Stimulated activated CD8-positive, alpha-beta memory T cell treated with anti-CD3 and anti-CD28 coated beads, Interleukin-4, amount 100 ng/mL, for 1 hour (primary cell): ENCODE measurements at places on chromosomes 5 and 9.

DNA sequence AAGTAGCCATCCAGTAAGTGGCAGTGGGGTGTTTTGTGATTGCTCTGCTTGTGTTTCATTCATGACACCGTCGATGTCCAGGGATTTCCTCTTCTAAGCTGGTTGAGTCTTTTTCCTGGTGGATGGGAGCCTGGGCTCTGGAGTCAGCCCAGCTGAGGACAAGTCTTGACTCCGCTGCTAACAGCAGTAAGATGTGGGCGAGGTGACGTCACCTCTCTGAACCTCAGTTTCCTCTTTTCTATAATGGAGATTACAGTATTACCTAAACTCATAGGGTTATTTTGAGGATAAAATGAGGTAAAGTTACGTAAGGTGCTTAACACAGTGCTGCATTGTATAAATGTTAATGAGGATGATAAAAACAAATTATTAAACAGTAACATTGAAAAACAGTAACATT is 21.3 kb downstream of the FGF1 start:
- DNase-seq: no peak

DNA sequence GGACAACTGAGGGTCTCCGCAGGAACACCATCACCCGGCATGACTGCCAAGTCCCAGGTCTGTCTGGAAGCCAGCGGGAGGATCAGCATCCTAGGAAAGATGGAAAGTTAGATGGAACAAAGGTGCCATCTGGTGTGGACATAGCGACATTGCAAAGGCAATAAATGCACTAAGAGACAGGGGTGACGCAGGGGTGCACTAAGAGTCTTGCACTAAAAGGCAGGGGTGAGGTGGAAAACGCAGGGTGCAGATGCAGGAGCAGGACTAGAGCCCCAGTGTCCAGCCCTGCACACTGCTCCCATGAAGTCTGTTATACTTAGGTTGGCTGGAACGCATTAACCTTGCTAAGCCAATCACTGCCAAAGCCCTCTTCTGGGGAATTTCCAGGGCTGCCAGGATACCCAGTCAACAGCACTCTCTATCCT is 15.5 kb downstream of the ATOX1 start:
- no peak for DNase-seq

- no peak for DNase-seq
Observed at GRCh38 chr5:7759257-7759871, 91.6 kb downstream of the CFAP90 start.

DNA sequence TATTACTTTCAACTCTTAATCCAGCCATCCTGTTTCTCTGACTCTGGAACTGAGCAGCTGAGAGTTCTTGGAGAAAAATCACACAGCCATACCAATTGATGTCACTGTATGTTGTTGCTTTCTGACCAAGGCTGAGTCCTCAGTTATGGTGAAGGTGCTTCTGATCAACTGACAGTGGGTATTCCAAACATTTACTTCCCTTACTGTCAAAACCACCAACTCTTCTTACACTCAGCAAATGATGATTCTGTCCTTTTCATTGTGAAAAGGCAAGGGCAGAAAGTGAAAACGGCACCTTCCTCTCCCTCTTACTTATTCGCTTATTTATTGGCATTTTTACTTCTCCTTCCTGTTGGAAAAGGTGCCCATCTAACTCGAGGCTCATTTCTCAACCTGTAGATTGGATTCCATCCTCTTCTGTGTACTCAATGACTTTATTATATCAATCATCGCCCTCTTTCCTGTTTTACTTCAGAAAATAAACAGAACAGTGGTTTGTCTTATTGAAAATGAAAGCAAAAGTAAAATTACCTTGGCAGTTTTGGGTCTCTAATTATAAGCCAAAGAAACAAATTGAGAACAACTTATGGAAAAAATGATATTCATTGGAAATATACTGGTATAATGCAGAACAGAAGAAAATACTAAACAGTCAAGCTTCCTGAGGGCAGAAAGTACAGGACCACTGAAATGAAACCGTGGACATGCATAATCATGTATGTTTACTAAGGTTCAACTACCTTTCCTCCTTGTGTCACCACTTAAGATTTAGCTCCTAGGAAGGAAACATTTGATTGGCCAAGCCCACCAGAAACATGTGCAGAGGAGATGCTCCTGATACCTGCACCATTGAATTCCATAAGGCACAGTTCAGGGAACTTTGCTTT is 104.5 kb upstream of the CHD1 start:
- DNase-seq: no peak

DNA sequence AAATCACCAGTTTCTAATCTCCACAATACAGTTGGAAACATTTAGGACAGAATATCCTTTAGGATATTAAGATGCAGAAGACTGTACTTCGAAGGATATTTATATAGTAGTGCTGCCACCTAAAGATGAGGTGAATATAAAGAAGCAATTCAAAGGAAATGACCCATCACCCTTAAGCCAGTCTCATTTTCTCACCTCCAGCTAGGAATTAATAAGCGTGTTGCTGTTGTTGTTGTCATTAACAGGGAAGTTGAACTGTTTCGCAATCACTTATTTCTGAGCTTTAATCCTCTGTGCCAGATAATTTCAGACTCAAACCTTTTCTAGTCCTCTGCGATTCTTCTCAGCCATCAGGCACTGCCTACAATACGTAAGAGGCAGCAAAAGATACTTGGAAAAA is 7.8 kb upstream of the PURA start:
- no peak for DNase-seq

DNA sequence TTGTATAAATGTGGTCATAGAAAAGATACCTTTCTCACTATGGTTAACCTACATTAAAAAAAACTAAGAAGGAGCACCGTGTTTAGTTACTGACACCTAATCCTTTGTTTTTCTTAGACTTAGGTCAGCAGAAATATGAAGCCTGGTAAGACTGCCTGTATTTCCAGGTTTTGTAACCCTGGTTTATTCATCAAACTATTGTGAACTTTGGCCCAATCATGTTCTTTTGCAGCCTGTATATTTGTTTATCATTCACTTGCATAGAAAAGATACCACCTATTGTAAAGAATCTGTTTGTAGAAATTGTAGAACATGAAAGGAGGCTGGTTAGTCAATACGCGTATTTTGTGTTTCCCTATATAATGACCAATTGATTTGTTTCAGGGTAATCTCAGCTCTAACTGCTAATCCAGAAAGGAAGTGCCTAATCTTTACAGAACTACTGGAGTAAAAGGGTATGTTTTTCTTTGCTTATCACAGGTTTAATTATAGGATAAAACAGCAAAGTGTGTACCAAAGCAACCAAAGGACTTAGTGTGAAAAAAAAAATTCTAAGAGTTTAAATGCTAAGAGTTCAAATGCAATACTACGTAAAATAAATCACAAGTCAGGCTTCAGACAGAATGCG is 103.6 kb downstream of the LURAP1L start:
- no peak for DNase-seq

GRCh38 chr9:129932303-129933151 is 97.3 kb downstream of the USP20 start:
- DNase-seq: no peak

- DNase-seq: no peak
Observed at GRCh38 chr9:82054264-82055015, 65.9 kb downstream of the SPATA31D1 start.

DNA sequence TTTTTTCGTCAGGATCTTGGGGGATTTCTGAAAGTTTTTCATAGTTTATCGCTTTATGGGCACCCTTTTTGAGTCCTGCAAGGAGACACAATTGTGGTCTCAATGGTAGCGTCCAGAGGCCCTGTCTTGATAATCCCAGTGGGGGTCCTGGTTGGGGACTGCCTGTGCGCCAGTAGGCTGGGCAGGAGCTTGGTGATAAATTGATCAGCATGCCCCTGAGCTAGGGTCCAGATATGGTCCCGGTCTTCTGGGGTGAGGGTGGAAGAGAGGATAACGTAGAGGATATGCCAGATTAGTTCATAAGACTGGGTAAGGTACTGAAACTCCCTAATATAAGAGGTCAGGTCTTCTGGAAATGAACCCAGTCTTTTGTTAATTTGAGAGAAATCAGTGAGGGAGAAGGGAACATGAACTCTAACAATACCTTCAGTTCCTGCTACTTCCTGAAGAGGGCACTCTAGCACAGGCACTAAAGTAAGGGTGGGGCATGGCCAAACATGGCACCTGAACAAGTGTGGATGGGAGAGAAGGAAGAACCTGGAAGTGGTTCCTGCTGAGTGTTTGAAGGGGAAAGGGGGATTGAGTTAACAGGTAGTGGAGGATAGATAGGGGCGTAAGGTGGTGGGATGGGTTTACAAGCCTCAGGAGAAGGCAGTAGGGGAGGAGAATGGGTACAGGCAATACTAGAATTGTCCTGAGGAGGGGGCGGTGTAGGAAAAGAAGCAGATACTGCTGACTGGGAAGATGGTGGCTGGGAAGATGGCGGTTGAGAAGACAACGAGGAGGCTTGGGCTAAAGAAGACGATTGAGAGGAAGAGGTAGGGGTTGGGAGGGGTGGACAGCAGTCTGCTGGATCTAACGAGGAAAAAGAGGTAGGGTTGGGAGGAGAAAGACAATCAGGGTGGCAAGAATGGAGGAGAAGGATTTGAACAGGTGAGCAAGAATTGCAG is 33.8 kb upstream of the ANXA2R start:
- DNase-seq: no peak

- DNase-seq: no peak
Observed at GRCh38 chr9:109794361-109795012, 14.5 kb downstream of the PALM2AKAP2 start.

DNA sequence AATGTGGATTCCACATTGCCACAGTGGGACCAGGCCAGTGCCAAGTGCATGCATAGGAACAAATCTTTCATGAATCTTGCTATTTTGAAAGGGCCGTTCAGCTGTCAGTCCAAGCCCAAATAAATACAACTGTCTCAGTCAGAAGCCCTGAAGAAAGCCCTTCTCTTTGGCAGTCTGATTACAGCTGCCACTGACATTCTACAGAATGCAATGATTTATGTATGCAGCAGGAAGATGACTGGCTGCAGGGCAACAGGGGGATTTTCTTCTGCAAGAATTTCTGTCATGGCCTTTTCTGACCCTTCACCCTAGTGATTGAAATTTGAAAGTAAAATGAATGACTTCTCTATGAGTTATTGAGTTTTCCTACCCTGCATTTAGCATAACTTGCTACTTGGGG is 86.7 kb upstream of the FER start:
- DNase-seq: no peak

GRCh38 chr5:126540631-126541030 is 54.4 kb downstream of the ALDH7A1 start:
- no peak for DNase-seq

- no peak for DNase-seq
Observed at GRCh38 chr5:100493996-100494395, 41.2 kb upstream of the FAM174A start.

DNA sequence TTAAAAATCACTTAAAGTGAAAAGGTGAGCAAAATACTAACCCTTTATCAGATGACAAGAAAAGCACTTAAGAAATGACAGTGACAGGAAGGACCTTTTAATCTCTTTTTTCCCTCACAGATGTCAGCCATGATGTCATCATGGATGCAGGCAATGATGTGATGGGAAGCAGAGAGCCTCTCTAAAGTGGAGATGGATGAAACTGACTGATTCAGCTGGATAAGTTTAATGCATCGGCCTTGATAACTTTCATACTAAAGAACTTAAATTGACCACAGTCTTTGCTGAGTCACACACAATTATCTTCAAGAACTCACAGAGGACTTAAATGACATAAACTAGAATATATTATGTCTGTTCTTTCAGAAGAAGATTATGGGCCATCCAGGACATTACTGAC is 153.2 kb upstream of the FGF10 start:
- DNase-seq: no peak

DNA sequence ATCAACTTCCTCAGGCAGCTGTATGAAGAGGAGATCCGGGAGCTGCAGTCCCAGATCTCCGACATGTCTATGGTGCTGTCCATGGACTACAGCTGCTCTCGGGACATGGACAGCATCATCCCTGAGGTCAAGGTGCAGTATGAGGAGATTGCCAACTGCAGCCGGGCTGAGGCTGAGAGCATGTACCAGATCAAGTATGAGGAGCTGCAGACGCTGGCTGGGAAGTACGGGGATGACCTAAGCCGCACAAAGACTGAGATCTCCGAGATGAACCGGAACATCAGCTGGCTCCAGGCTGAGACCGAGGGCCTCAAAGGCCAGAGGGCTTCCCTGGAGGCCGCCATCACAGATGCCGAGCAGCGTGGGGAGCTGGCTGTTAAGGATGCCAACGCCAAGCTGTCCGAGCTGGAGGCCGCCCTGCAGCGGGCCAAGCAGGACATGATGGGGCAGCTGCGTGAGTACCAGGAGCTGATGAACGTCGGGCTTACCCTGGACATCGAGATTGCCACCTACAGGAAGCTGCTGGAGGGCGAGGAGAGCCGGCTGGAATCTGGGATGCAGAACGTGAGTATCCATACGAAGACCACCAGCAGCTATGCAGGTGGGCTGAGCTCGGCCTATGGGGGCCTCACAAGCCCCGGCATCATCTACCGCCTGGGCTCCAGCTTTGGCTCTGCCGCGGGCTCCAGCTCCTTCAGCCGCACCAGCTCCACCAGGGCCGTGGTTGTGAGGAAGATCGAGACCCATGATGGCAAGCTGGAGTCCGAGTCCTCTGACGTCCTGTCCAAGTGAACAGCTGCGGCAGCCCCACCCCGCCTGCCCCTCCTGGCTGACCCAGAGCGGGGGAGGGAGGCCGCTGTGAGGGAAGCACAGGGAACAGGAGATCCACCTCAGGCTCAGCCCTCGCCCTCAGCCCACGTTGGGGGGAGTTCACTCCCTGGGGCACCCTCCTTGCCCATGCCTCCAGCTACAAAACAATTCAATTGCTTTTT is 84.0 kb downstream of the SEC61B start:
- DNase-seq: no peak

- DNase-seq: no peak
Observed at GRCh38 chr9:95077053-95077765, 240.3 kb downstream of the FANCC start.

DNA sequence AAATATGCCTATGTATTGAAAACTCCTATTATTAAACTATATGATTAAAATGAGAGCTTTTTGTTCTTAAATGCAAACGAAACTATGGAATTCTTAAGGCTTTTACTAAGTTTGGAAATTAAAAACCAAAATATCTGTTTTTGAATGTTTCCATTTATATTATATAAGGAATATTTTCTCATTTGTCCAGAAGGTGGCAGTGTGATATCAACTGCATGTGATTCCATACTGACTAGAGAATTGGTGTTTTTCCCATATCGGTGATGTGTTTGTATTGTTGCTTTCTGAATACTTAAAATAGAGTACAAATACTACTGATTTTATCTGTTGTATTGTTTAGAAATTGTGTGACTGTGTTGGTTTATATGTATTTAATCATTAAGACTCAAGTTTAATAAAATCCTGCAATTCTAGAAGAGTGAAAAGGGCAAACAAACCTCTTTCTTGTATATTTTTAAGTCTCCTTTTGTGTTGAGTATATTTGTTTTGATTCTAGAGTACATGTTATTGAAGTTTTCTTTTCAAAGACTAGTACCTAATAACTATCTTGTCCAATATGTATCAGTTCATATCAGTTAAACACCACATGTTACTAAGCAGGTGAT is 320.8 kb downstream of the CCDC171 start:
- DNase-seq: no peak

- no peak for DNase-seq
Observed at GRCh38 chr5:138985683-138986082, 110.5 kb upstream of the LRRTM2 start.
